ENCODE measurements at places on chromosomes 1 and 21.

DNA sequence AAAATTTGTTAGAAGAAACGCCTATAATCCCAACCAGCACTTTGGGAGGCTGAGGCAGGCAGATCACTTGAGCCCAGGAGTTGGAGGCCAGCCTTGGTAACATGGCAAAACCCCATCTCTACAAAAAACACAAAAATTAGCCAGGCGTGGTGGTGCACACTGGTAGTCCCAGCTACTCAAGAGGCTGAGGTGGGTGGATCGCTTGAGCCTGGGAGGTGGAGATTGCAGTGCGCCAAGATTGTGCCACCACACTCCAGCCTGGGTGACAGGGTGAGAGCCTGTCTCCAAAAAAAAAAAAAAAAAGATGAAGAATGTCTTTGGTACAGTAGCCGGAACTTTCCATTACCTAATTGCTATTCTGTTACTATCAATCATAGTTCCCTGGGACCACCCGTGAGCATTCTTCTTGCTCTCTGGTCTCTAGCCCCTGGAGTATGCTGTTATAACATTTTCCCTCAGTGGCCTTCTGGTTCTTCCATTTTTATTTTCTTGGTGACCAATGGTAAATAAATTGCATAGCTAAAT lies 43.4 kb downstream of the WASF2 start:
- DNase-seq: no peak

- no peak for DNase-seq
Measured at GRCh38 chr1:26696654-26697430, 1.0 kb downstream of the ARID1A start.

DNA sequence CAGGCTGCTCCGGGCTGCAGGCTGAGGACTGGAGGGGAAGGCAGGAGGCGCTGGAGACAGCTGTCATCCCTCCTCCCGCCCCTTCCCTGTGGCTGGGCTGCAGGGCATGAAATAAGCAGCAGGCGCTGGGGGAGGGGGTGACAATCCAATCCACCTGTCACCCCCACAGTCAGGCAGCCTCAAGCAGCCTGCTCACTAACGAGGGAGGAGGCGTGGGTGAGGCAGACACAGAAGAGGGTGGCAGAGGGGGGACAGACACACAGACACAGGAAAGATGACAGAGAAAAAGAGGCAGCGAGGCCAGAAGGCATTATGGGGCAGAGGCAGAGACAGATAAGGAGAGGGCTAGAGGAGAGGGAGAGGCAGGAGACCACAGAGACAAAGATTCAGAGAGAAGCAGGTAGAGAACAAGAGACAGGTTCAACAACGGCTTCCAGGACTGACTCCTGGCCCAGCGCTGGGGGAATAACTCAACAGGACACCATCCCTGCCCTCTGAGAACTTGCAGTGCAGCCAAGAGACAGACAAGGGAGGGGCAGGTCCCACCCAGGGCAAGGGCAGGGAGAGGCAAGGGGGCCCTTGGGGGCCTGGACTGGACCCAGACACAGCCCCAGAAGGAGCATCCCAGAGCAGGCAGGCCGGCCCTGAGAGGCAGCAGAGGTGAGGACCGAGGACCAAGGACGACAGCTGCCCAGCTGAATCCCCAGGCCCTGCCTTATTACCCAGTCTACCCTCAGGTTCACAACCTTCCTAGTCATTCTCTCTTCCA lies 11.2 kb downstream of the MEF2D start:
- DNase-seq: no peak

- no peak for DNase-seq
Measured at GRCh38 chr1:119075614-119076013, 64.8 kb downstream of the WARS2 start.

DNA sequence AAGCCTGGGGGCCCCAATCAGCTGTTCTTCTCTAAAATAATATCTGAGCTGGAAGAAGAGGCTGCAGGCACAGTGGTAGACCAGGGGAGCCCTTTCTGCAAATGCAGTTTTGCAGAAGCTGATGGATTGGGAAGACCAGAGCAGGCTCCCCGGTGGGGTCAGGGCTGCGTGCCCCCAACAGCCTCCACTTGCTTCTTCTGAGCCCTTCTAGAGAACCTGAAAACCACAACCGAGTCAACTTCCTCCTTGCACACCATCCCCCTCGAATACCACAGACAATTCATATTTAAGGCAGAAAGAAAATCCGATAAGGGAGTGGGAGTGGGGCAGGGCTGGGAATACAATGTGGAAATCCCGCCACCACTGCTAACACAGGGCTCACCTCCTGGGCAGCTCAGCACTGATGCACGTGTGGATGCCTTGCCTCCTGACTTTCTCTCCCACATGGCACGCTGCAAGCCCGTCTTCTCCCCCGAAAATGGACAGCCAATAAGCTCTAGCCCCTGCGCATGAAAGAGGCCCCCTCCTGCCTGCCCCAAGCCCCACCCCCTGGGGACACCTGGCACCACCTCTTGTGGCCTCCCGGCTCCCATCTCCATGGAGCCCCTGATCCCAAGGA lies 25.4 kb upstream of the ALDH4A1 start:
- DNase-seq: no peak

DNA sequence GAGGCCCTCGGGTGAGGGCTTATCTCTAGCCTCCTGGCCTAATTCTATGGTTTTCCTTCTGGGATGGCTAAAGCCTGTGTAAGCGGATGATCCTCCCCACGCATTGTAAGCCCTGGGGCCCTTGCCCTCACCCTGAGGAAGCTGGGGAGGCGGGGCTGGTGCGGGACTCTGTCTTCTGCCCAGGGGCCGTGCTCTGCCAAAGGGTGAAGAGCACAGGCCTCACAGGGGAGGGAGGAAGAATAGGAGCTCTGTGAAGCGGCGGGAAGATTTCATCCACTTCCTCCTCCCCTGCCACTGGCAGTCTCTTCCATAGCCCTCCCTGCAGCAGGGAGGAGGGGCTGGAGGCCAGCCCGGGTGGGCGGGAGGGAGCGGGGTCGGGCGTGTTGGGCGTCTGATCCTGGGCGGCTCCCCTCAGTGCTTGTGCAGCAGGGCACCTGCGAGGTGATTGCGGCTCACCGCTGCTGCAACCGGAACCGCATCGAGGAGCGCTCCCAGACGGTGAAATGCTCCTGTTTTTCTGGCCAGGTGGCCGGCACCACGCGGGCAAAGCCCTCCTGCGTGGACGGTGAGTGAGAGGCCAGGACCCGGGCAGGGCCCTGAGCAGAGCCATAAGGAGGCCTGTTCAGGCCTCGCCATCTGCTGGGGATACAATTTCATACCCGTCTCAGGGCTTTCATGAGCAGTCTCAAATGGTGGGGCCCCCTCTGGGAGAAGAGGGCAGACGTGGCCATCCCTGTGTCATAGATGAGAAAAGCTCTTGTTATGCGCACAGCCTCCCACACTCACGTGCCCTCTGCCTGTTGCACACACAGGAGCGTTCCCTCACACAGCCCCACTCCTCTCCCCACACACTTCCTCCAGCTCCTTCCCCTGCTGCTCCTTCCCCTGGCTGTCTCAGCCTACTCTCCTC lies 7.7 kb upstream of the PPM1J start:
- no peak for DNase-seq

GRCh38 chr1:109893532-109894171 lies 17.0 kb upstream of the CSF1 start:
- DNase-seq: no peak

DNA sequence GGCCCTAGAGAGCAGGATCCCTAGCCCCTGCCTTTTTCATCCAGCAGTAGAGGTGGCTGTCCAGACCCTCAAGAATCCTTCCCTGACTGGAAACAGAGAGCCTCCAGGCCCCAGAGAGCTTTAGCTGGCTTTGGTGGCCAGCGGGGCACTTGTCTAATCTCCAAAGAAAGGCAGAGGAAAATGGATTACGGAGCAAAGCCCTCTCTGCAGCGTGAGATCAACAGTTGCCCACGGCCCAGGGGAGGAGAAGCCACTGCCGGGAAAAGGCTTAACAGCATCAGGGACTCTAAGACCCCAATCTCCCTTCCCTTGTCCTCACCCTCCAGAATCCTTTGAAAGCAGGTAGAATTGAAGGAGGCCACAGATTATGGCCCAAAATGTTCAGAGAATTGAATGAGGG lies 35.8 kb upstream of the GRIK3 start:
- DNase-seq: no peak

DNA sequence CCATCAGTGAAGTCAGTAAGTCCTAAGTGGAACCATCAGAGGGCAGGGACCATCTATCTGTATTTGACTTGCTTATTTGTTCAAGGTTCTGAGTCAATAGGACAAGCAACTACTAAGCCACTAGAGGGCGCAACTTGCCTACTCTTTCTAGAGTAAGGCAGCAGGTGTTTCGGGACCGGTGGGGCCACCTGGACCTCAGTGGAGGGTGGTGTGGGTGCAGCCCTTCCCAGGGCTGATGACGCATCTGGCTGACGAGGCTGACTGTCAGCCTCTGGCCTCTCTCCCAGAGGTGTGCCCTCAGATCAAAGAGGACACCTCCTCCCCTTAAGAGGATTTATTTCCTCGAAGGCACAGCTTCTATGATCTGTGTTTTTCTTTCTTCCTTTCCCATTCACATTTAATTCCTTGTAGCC lies 6.6 kb downstream of the CBR3 start:
- peak; percentile 81 for DNase-seq

DNA sequence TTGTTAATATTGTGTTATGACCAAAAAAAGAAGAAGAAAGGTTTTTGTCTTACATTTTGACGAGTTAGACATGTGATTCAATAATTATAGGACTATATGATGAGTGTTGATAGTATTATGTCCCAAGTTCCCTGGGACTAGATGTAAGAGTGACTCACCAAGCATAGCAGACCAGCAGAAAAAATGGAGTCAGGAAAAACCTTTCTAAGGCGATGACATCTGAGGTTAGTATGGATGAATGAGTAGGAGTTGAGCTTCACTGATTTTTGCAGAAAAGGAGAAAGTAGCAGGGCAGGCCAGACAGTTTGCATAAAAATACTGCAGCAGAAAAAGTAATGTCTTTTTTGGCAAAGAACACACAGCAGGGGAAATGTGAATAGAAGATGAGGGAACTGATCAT lies 1041.3 kb upstream of the ADGRL4 start:
- no peak for DNase-seq

DNA sequence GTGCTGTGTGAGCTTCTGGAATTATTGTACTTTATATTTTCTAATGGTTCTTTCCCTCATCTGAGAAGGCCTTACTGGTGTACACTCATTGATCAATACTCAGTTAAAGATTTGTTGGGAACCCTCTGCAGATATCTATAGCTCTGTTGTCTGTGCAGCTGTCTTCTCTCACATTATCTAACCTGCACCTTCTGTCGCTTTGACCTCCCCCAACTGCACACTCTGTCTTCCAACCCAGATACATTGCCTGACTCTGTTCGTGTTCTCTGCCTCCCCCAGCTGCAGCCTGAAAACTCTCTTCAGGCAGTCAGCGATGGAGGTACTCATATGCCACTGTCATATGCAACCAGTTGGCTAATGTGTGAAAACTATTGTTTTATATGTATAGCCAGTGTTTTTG lies 334.3 kb downstream of the NCAM2 start:
- no peak for DNase-seq

DNA sequence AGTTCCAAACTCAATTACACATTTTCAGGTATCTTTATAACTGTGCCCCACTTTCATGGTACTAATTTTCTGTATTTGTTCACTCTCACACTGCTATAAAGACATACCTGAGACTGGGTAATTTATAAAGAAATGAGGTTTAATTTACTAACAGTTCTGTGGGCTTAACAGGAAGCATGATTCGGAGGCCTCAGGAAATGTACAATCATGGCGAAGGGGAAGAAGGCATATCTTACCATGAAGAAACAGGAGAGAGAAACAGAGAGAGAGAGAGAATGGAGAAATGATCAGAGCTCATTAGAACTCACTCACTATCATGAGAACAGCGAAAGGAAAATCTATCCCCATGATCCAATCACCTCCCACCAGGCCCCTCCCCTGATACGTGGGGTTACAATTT lies 874.1 kb upstream of the B3GALT2 start:
- DNase-seq: no peak

DNA sequence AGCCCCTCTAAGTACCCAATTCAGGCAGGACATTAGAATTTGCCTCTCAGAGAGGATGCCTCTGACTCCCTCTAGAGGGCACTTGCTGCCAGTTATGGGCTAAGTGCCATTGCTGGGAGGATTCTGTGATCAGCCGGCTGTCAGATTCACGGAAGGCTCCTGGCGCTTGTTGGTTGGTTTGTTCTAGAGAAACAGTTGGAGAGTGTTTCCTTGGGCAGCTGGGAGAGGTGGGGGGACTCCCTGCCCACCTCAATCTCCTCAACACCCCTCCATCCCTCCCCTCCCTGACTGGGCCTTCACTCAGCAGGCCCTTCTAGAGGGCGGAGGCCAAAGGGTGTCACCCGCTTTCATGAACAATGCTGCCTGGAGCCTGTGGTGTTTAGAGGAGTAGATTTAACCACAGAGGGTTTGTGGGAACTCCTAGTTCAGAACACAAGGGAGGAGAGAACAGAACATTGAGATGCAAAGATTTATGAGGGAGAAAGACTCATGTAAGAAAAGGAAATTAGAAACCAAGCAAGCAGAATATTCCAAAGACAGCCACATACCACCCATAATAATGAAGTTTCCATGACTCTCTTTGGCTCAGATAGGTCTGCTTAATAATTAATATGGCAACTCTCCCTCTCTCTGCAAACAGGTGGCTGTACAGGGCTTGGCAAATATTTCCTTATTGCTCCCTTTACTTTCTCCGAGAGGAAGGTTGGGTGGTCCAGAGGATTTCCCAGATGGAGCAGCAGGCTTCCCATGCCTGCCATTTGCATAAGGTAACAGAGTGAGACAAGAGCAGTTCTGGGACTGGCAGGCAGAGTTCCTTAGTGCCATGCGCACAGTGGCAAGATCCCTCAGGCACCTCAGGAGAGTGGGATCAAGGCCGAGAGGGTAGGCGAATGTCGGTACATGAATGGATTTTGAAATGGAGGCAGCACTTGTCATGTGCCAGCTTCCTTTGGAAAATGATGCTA lies 30.0 kb upstream of the ACP6 start:
- DNase-seq: peak; percentile 45

DNA sequence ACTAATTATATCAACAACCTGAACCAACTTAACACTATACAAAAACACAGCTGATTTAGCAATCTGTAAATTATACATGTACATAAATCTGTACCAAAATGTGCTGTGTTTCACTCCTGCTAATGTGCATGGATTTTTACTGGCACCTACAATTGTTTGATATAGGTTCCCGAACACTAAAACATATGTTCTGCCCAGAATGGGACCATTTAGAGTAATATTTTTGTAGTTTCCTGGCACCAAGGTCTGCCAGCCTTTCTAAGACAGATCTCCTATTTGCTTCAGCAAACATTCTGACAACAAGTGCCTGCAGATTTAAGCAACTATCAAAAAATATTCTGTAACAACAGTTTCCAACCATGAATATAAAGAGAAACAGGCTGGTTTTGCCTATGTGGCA lies 4.2 kb downstream of the KCNH1 start:
- DNase-seq: no peak

GRCh38 chr21:31222142-31222541 lies 121.9 kb downstream of the TIAM1 start:
- no peak for DNase-seq
